ENCODE measurements at places on chromosomes 2 and 18.

GRCh38 chr2:96977631-96978195 is 8.7 kb downstream of the FAM178B start:
- DNase-seq = no peak

DNA sequence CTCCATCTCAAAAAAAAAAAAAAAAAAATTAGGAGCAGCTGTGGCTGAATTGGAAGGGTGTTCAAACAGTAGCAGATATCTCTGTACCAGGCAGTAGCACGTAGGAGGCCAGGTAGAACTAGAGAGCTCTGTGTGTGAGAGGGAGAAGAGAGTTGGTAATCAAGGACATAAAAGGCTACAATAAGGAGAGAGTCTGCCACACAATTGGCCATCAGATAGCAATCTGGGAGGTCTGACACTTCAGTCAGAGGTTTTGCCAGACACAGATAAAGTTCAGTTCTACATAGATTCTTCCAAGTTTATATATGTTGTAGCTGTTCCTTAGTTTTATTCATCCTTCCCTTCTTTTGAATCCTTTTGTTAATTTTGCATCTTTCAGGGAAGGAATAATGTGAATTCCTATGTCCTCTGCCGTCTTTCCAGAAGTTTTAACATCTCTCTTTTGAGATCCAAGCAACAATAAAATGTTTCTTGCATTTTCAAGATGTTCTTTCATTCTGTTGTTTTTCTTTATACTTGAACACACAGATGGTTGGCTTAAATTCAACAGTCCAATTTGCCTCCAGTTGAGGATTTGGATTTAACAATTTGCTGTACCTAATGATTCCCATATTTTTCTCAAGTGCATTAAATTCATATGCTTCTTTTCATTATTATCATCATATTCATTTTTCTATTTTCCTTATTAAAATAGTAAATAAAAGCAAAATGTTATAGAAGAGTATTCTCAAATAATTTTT is 600.3 kb upstream of the GCFC2 start:
- DNase-seq = no peak

DNA sequence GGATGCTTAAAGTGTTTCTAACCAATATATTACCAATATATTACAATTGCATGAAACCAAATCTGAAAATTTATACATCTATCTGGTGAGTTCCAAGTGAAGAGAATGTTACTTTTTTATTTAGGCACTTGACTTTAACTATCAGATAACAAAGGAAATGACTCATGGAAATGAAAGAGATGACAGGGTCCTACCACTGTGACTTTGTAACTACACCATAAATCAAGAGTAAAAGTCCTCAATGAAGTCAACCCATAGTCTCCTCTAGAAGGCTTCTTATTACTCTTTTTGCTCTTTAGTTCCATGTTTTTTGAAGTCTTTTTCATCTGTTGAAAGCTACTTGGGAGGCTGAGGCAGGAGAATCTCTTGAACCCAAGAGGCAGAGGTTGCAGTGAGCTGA is 545.0 kb upstream of the PIK3C3 start:
- no peak for DNase-seq

- no peak for DNase-seq
Observed at GRCh38 chr2:241970716-241971115, 101.2 kb downstream of the RTP5 start.

GRCh38 chr2:101956465-101957438 is 35.0 kb upstream of the IL1R2 start:
- DNase-seq = no peak

GRCh38 chr2:12014088-12014960 is 267.9 kb downstream of the LPIN1 start:
- no peak for DNase-seq

GRCh38 chr2:149004836-149005235 is 33.7 kb upstream of the LYPD6B start:
- no peak for DNase-seq

GRCh38 chr18:37456873-37457272 is 108.7 kb downstream of the CELF4 start:
- DNase-seq = no peak

- no peak for DNase-seq
Observed at GRCh38 chr2:174051741-174052583, 86.8 kb upstream of the SP3 start.

- DNase-seq = no peak
Observed at GRCh38 chr2:207330912-207331311, 165.2 kb upstream of the KLF7 start.

DNA sequence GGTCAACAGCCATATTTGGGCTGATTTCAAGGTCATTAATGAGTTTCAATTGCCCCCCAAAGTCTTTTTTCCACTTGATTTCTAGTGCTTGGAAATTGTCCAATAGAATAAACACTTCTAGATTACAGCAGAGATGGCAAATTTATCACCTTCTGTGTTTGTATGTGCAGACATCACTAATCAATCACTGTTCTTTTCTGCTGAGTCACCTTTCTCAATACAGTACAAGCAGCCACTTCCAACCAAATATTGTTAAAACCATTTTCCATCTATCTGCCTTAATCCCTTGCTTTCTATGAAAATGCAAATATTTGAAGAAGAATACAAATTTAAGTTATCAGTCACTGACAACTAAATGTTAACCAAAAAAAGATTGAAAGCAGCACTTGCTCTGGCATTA is 40.2 kb upstream of the ZNF521 start:
- no peak for DNase-seq

DNA sequence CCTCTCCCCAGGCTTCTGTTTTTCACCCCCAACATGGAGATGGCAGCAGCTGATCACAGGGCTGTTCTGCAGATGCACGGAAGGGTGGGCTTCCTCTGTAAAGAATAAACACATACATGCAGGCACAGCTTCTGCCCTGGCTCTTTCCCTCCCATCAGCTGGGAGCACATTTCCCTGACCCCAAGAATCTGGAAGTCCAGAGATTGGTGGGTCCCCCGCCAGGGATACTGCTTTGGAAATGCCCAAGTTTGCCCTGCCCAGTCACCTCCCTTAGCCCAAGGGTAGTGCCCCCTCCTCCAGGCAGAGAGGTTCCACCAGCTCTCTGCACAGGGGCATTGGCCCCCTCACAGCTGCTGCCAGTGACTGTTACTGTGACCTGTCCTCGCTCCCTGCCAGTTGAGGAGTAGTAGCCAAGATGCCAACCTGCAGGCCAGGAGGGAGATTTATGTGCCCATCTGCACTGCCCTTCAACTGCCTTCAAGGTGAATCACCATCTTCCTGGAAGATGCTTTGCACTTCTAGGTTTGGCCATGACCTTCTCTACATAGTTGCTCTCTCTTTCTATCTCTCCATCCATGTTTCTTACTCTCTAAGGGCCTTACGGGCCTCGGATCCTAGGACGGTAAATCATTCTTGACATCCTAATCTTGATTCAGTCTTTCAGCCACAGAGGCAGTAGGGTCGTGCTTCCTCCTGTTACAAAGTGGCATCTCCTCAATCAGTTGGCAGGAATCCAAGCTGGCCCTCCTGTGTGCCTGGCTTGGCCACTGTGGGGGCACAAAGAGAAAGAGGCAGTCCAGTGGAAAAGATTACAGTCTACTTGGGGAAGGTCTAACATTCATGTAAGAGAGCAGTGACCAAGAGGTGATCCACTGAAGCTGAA is 121.8 kb downstream of the CTIF start:
- DNase-seq = no peak

GRCh38 chr2:22153931-22154613 is 1030.3 kb downstream of the TDRD15 start:
- no peak for DNase-seq

GRCh38 chr18:79943608-79944125 is 7.8 kb downstream of the SLC66A2 start:
- no peak for DNase-seq

GRCh38 chr2:88885275-88885674 is 193.8 kb downstream of the RPIA start:
- no peak for DNase-seq

DNA sequence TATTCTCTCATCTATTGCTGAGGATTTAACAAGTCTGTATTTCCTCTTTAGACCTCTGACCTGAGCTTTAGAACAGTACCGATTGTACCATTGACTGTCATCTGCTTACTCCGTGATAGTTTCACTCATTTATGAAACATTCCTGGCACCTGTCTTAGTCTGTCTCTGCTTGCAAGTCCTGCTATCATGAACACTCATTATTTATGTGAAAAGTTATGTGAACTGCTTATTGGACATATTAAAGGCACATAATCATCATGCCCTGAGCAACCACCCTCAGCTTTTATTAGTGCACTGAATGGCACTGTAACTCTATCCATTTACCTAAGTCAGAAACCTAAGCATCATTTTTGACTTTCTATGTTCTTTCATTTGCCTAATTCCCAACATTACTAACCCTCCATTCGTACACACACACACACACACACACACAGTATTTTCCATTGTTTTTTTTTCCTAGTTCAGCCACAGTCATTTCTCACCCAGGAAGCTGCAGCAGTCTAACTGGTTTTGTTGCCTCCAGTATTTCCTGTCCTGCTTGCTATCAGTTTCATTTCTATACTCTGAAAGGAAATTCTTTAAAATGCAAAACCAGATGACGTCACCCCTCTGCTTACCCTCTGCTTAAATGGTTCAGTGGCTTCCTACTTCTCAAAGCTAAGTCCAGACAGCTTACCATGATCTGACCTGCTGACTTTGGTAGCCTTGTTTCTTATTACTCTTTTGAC is 146.1 kb downstream of the HAUS1 start:
- DNase-seq = peak; percentile 40

DNA sequence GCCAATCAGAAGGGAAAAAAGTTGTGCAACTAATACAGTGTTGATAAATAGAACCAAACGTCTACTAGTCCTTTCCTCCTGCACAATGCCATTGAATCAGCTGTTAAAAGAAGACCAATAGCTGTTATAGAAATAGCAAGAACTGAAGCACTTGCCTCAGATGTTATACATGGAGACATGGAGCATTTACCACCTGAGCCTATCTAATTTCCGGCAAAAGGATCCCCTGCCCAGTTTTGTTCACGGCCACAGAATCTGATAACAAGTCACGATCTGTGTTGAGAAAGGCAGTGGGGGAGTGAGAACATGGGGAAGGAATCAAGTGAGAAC is 285.4 kb downstream of the ZEB2 start:
- no peak for DNase-seq

- no peak for DNase-seq
Observed at GRCh38 chr2:95071856-95072255, 46.3 kb downstream of the MAL start.

GRCh38 chr2:14120376-14120775 is 512.1 kb upstream of the LRATD1 start:
- no peak for DNase-seq

DNA sequence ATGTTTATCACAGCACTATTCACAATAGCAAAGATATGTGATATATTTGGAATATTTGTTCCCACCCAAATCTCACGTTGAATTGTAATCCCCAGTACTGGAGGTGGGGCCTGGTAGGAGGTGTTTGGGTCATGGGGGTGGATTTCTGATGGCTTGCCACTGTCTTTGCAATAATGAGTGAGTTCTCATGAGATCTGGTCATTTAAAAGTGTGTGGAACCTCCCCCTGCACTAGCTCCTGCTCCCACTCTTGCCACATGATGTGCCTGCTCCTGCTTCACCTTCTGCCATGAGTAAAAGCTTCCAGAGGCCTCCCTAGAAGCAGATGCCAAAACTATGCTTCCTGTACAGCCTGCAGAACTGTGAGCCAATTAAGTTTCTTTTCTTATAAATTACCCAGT is 72.2 kb upstream of the DYNC1I2 start:
- DNase-seq = no peak

- DNase-seq = no peak
Observed at GRCh38 chr18:34467058-34467457, 242.3 kb upstream of the NOL4 start.

GRCh38 chr2:221608442-221608841 is 36.3 kb upstream of the EPHA4 start:
- no peak for DNase-seq

DNA sequence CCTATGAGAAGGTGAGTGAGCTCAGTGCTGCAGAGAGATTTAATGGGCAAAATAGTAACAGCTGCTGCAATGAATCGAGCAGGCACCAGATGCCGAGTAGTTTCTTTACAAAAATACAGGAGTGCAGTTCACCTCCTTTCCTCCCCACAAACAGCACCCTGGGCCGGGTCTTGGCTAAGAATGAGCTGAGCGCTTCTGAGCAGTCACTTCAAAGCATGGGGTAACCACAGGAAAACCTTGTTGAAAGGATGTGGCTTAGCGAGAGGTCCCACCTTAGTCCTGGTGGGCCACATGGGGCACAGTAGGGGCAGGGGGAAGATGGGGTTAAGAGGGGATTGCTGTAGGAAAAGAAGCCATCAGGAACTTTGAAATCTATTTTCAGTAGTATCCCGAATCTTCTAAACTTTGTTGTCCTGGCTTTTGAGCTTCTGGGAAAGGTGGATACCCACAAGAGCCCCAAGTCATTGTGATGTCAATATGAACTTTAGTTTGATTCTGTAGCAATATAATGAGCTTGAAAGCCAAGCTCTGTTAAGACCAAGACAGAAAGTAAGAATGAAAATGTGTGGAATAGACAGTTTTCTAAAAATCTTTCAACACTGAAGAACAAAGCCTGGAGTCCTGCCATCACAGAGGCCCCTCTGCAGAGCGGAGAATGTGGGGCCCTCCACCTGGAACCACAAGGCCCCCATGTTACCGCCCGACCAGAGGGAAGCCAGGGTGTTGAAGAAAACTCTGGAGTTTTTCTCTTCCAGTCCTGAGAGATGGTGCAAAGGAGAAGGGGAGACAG is 101.0 kb upstream of the ZNF236 start:
- DNase-seq = no peak

GRCh38 chr2:101812226-101812625 is 114.7 kb downstream of the MAP4K4 start:
- DNase-seq = no peak

- DNase-seq = no peak
Observed at GRCh38 chr2:16034975-16035746, 94.8 kb downstream of the MYCN start.

DNA sequence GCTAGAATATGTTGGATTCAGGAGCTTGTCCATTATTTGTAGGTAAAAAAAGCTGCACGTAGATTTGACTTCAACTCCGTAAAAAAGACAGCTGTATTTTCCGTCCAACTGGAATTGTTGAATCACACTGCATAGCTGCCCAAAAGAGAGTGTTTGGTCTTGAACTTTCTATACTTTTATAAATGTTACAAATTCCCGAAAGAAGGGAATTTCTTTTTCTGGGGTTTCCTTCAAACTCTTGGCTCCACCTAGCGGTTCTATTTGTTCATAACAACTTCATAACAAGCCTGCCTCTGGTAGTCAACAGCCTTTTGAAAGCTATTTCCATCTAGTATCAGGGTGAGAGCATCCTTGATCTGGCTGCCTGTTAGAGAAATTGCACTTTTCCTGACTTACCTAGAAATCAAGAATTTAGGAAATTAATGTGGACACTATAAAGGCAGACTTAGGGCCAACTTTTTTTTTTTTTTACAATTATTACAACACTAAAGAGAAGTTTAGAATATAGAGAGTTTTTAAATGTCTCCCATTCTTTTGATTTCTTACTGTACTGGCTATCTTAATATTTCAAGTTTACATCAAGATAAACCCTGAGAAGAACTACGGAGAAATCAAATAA is 48.1 kb downstream of the TMEM185B start:
- DNase-seq = peak; percentile 26

- DNase-seq = no peak
Observed at GRCh38 chr18:46338205-46338604, 234.0 kb downstream of the HAUS1 start.

Measured in NCI-H774 (cell line).